ENCODE measurements at places on chromosomes 7 and 10.

- DNase-seq: no peak
Measured at GRCh38 chr7:99860281-99861127, 16.3 kb downstream of the OR2AE1 start.

DNA sequence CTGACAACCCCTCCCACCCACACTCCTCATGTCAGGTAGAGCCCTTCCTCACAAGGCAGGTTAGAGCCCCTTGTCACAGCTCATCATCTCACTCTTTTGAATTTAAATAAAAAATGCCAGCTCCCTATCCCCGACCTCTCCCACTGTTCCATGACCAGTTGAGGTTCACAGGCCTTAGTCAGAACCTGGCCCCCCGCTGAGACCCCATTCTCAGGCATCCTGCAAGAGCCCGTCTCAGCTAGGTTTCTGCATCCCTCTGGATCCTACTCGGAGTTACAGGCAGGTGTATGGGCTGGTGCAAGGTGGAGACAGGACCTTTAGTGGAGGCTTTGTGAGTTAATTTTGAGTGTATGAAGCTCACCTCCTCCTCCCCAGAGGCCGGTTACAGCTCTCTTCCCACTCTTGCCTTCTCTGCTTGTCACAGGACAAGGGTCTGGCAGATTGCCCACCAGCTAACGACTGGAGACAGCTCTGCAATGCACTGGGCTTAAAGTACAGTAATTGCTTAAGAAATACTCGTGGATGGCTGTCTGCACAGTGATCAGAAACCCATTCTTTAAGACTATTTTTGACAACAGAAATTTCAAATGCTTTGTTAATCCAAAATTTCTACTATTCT is 394.9 kb upstream of the DPP6 start:
- DNase-seq: no peak

GRCh38 chr10:123804716-123805115 is 86.9 kb downstream of the CPXM2 start:
- no peak for DNase-seq

DNA sequence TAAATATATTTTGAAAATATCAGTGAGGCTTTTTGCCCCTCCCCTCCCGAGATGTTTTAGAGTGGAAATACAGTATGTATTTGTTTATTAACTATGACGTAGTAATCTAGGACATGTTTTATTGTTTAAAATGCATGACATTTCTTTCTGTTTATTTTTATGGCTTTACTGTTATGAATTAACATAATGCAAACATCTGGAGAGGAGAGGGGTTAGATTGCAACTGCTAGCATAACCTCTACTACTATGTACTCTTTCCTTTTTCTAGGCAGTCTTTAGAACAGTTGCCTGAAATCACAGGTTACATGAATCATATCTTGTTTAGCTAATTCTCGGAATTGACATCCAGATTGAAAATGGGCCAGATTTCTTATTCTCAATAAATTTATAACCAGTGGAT is 7.4 kb downstream of the BTAF1 start:
- DNase-seq: no peak

- DNase-seq: no peak
Measured at GRCh38 chr10:114306116-114306973, 67.3 kb downstream of the VWA2 start.

- no peak for DNase-seq
Measured at GRCh38 chr7:116851175-116851574, 11.2 kb upstream of the CAPZA2 start.

DNA sequence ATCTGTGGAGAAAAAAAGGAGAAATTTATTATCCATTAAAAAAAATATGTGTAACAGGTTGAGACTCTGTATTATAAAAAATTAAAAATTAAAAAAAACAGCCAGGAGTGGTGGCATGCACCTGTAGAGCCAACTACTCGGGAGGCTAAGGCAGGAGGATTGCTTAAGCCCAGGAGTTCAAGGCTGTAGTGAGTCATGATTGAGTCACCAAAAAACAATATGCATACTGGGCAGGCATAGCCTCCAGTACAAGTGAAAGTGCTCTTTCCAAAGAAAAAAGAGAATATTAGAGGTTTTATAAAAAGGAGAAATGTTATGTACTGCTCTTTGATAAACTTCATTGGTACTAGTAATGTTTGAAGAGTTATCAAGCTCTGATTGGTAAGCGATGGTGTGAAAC is 647.1 kb upstream of the ZWINT start:
- DNase-seq: no peak

GRCh38 chr10:19877466-19878255 is 61.4 kb downstream of the PLXDC2 start:
- no peak for DNase-seq

DNA sequence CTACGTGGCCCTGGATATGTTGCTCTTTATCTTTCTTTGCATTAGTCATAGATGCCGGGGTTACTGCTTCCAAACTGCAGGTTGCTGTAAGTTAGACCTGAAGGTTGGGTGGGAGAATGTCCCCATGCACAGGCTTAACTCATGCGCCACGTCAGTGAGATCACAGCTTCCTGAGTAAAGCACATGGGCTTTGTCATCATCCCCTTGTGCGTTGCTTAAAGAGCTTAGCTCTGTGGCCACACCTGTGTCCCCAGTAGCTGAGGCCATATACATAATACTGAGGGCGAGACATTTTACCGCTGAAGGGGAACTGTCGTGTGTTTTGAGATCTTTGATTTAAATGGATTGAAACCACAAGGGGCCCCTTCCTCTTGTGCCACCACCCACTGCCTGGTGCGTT is 45.8 kb upstream of the BTBD16 start:
- DNase-seq: no peak

DNA sequence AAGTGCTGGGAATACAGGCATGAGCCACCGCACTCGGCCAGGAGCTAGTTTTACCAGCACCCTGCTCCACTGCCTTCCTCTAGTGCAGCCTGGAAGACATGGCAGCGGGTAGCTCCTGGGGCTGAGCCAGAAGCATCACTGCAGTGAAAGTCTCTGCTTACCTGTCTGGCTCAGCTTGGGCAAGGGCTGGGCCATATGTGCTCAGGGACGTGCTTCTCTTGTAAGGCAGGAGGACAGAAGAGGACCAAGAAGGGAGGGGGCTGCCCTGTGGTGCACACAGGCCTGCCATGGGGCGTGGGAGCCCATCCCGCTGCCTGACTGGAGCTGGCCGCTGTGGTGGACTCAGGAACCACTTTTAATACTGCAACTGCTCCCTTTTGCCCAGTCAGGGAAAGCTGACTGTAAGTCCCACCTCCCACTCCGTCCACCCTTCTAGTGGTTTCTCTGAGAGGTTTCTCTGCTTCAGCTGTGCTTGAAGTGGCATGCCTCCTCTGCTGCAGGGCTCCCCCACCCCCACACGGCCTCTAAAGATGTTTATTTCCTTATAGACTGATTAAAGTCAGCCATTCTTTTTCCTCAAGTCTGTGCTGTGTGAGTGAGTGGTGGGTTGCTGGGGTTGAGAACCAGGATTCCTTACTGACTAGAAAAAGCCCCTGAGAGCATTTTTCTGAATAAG is 25.3 kb upstream of the C10orf95 start:
- no peak for DNase-seq

GRCh38 chr7:118573085-118573484 is 348.6 kb downstream of the ANKRD7 start:
- DNase-seq: no peak

GRCh38 chr10:126448091-126448490 is 59.8 kb upstream of the ADAM12 start:
- no peak for DNase-seq

GRCh38 chr7:120874722-120875121 is 16.8 kb upstream of the TSPAN12 start:
- DNase-seq: no peak

DNA sequence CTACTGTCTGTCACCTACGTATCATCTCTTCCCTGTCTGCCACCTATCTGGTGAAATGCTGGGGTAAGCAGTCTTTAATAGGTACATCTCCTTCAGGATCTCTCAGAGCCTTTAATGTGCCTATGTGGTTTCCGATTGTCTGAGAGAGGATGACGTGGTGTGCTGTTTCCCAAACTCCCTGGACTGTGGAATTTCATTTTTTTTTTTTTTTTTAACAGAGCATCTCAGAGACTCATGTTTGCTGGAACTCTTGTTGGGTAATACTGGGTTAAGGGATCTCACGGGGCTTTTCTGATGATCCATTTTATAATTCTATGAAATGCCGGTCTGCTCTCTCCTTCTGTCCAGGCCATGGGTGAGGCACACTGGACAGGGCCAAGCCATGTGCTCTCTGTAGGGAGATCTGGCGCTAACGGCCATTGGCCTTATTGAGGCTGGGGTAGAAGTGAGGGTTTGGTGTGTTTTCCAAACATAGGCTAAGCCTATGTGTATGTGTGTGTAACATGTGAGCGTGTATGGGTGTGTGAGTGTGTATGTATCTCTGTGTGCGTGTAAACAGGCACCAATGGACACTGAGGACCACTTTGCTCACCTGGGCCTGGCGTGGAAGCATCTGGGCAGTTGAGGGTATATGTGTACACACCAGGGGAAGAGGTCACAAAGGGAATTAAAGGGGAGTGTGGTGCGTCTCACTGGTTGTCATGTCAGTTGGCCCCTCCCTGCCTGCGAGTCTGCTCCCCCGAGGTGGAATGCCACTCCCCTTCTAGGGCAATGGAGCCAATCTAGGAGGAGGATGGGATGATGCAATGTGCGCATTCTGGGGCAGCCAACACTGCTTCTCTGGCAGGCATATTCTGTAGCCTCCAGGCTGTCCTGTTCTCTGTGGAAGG is 7.8 kb downstream of the ADRA2A start:
- DNase-seq: no peak

DNA sequence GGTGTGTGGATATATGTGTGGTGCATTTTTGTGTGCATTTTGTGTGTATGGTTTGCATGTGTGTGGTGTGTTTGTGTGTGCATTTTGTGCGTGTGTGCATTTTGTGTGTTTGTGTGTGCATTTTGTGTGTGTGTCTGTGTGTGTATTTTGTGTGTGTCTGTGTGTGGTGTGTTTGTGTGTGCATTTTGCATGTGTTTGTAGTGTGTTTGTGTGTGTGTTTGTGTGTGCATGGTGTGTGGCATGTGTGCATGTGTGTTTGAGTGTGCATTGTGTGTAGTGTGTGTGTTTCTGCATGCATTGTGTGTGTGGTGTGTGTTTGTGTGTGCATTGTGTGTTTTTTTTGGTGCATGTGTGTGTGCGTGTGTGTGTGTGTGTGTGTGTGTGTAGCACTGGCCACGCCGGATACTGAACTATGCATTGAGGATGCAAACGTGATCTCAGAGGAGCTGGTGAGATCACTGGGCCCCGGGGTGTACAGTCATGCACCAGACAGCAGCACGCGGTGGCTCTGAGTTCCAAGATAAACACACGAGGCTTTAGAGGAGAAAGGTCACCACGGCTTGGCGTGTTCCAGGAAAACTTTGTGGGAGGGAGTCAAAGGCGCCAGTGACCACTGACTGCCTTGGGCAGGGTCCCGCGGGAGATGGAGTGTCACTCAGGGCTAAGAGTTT is 106.6 kb upstream of the SHH start:
- peak; percentile 38 for DNase-seq

- DNase-seq: no peak
Measured at GRCh38 chr7:121901026-121901425, 28.1 kb downstream of the PTPRZ1 start.

DNA sequence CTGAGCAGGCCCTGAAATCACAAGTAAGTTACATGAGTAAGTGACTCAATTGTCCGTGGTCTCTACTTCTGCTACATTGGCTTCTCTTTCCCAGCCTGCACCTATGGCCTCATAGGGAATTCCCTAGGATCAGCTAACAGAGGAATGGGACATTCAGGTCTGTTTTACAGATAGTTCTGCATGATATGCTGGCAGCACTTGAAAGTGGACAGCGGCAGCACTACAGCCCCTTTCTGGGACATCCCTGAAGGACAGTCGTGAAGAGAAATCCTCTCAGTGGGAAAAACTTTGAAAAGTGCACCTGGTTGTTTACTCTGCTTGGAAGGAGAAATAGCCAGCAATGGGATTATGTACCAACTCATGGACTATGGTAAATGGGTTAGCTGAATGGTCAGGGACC is 293.1 kb upstream of the CACNA2D1 start:
- DNase-seq: no peak

DNA sequence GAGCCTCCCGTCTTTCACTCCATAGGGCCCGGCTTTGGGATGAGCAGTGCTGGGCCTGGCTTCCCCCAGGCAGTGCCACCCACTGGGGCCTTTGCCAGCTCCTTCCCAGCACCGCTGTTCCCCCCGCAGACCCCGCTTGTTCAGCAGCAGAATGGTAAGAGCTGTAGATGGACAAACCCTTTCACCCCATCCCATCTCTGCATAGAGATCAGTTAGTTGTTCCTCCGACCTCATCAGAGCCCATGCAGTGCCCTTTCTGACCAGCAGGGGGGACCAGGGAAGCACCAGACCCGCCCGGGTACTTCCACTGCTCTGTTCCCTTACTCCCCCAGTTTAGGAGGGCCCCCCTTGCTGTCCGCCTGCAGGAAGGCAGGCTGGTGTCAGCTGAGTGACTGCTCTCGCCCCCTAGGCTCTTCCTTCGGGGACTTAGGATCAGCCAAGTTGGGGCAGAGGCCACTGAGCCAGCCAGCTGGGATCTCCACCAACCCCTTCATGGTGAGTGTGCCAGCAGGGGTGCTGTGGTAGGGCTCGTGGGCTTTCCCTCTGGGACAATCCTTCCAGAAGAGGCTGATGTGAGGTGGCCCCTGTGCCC is 9.8 kb downstream of the SAP25 start:
- no peak for DNase-seq

- no peak for DNase-seq
Measured at GRCh38 chr7:43735802-43736603, 6.7 kb upstream of the COA1 start.

GRCh38 chr7:105721571-105722104 is 140.3 kb upstream of the EFCAB10 start:
- no peak for DNase-seq

DNA sequence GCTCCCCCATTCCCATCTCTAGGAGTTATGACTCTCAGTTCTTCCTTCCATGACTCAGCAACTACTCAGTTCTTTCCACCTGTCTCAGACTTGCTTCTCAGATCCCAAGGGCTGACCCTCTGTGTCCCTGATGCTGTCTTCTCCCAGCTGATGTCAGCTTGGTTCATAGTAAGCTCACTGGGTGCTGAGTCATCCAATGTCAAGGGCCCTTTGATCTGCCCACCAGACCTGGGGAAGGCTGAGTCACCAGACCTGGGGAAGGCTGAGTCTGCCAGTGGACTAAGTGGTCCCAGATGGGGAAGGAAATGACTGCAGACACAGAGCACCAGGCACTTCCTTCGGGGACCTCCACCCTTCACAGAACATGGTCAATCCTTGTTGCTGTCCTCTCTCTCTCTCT is 76.1 kb upstream of the ZEB1 start:
- DNase-seq: no peak

DNA sequence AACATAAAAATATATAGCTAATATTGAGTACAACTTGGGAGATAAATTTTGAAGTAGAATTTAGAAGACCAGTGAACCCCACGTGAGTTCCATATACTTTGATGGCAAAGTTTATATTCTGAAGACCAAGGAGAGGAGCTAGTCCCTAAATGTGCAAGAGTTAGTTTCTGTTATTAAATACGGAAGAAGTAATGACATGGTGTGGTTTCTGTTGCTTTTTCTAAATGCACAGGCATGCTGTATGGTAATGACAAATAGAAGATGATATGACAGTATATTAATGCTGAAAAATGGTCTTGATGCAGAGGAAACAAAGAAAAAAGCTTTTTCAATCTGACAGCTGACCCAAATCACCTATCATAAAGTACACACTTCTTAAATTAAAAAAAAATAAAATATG is 101.8 kb downstream of the ST8SIA6 start:
- DNase-seq: no peak

GRCh38 chr10:76632767-76633051 is 1004.9 kb downstream of the KCNMA1 start:
- DNase-seq: no peak

Measured in renal cortex interstitium (tissue), 15 donors.